ENCODE measurements at places on chromosomes 7 and 10.
A peak's percentile ranks its signal among the peaks of the same experiment; 100 is the strongest.

GRCh38 chr10:76554033-76554408 is 1083.6 kb downstream of the KCNMA1 start:
- DNase-seq = no peak

DNA sequence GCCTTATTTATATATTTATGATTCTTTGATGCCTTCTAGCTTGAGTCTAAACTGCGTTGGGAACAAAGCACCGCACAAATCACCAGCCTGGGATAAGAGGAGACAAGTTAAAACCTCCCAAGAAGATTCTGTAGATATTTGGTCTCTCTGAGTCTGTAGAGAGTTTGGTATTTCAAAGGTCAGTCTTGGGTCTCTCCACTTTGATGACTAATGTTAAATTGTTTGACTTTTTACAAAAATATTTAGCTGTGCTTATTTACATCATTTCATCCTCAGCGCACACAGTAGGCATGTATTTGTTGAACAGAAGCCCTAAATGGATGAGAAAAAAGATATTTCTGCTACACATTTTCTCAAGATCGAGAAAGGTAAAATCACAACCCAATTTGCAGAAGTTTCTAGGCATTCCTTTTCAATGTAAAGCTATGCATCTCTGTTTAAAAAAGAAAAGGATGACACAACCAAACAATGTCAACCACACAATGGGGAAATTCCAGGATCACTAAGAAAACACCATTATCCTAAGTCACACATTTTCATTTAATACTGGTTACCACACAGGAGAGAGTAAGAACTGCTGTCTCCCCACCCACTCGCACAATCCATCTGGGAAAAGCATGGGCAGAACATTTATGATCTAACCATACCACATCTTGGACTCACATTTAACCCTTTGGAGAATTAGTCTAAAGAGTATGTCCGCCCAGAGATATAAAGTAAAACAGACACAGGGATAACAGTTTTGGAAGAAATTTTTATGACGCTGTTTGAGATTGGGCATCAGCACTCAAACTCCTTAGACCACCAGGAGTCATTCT is 4.4 kb downstream of the CDK6 start:
- DNase-seq = peak; percentile 50

DNA sequence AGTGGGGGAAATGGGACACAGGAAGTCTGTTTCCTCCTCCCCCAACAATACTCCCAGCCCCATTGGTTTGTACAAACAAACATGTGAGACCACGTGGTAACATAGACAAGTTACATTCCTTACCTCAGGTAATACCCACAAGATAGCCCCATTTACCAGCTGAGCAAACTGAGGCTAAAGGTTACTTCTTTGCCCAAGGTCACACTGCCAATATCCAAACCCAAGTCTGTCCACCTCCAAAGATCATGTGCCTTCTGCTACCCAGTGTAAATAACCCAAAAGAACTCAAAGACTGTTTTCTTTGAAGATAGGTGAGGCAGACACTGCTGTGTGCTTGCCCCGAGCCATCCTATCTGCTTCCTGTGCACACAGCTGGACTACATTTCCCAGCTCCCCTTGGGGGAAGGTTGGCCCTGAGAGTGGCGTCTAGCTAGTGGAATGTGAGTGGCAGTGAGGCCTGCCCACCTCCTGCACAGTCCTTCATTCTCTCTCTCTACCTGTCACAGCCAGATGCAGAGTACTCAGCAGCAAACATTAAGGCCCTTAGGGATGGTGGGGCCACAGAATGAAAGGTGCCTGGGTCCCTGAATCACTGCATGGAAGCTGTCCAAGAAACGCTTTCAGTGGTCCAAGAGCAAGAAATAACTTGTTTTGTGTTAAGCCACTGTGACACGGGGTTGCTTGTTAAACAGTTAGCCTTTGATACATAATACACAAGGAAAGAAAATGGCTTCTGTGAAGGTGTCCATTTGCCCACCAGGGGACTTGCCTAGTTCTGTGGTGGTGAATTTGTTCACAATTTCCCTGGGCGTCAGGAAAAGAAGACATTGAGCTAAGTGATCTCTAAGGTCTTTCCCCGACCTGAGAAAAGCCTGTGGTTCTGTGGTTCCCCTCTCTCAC is 257.7 kb upstream of the NFE2L3 start:
- DNase-seq = no peak

- DNase-seq = no peak
These were observed 17.9 kb upstream of the EIF3B start for GRCh38 chr7:2336626-2337299.

GRCh38 chr7:108193594-108194498 is 63.7 kb upstream of the LAMB4 start:
- no peak for DNase-seq

- no peak for DNase-seq
These were observed 22.6 kb downstream of the SLIT1 start for GRCh38 chr10:97163181-97163580.

DNA sequence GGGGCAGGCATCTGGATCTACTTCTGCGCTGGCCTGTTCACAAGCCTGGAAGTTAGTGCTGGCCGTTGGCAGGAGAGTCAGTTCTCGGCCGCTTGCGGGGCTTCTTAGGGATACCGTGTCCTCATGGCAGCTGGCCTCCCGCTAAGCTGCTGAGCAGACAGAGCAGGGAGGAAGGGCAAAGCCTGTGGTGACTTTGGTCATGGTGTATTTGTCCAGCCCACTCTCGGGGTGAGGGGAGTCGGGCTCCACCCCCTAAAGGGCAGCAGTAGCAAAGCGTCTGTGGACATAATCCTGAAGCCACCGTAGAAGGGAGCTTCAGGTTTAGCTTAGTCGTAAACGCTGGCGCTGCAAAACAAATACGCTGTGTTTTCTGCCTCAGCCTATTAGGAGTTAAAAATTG is 12.2 kb downstream of the UBE3C start:
- DNase-seq = no peak

- no peak for DNase-seq
These were observed 118.5 kb upstream of the CHST15 start for GRCh38 chr10:124211921-124212320.

- DNase-seq = no peak
These were observed 7.4 kb downstream of the POLR1F start for GRCh38 chr7:19701471-19701870.

GRCh38 chr7:131173145-131173890 is 154.4 kb upstream of the MKLN1 start:
- no peak for DNase-seq

DNA sequence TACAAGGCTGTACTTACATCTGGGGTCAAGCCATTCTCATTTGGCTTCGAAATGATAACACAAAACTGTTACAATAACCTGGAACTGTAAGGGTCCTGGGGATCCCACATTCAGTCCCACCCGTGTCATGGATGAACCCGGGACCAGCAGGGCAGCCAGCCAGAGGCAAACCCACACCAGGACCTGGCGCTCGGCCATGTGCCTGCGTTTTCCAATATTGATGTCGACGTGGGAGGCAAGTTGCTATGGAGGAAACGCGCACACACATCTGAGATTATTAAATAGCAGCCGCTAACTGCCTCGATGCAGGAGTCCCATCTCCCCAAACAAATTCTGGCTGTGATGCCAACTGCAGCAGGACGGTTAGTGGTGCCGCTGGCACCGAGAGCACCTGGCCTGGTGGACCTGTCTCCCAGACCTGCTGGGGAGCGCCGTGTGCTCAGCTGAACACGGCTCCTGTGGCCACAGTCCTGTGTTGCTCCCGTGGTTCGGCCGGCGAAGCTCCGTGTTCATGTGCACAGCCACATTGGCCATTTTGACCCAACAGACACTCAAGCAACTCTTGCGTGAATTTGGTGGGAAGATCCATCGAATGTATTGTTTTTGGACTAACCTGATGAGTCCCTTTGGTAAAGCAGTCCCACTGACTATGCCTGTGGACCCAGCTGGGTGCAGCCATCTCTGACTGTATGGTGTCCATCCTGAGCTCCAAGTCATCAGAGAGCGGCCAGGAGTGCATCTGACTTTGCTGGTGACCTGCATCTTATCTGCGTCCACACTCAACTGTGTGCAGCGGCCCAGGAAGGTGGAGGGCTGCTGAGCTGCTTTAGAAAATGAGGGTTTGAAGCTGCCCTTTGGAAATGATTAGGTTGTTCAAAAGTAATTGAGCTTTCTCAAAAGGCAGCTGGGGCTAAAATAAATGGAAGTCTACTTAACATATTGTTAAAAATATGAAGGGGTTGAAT is 398.2 kb downstream of the DNAJB6 start:
- no peak for DNase-seq

DNA sequence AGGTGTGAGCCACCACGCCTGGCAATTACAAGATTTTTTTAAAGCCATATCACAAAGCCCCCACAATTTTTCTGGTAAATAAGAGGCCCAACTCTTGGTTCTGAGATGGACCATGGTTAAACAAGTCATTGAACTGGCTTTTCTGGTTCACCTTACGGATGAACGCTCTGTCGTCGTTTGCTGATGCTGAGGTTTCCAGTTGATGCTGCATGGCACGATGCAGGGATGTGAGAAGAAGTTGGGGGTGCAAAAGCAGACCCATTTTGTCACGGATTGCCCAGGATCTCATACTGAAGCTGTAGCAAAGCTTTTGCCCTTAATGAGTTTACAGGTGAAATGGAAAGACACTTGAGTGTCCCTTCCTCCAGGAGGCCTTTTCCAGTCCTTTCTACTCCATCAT is 2.0 kb upstream of the IL2RA start:
- no peak for DNase-seq

DNA sequence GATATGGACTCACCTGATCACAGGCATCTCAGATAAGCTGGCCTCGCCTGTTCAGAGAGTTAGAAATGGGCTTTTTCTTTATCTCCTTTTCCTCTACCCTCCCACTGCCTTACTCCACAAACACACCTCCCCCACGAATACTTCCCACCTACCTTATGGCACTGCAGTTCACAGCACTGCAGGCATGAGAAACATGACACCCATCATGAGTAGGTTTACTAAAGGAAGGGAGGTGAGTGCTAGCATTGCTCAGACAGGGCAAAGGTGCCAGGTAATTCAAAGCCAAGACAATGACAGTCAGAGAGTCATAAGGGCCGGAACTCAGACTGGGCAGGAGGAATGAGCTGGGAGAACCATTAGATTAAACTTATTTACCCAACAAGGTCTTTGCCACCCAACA is 220.6 kb downstream of the FAM107B start:
- DNase-seq = no peak

GRCh38 chr7:69722843-69723242 is 124.6 kb downstream of the AUTS2 start:
- DNase-seq = no peak

GRCh38 chr7:42880392-42880791 is 31.5 kb downstream of the C7orf25 start:
- no peak for DNase-seq

- DNase-seq = no peak
These were observed 33.7 kb upstream of the TMEM26 start for GRCh38 chr10:61486738-61487396.

GRCh38 chr10:5589011-5589660 is 64.4 kb downstream of the CALML3 start:
- no peak for DNase-seq

DNA sequence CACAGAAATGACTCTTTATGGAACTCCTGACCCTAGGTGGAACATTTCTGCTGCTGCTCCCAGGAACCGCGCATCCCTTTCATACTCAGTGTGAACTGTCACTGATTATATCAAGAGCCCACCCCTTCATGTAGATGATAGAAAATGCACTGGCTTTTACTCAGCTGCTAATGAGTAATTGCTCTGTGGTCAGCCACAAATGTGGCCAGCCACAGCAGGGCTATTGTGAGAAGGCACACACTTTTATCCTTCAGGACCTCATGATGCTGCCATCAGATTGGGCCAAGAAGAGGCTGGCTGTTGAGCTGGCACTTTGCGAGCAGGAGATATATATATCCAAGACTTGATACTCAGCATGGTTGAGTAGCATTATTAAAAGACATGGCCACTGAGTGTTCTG is 124.7 kb downstream of the CFAP58 start:
- no peak for DNase-seq

- DNase-seq = no peak
These were observed 2.4 kb downstream of the ABCC2 start for GRCh38 chr10:99784727-99785441.

DNA sequence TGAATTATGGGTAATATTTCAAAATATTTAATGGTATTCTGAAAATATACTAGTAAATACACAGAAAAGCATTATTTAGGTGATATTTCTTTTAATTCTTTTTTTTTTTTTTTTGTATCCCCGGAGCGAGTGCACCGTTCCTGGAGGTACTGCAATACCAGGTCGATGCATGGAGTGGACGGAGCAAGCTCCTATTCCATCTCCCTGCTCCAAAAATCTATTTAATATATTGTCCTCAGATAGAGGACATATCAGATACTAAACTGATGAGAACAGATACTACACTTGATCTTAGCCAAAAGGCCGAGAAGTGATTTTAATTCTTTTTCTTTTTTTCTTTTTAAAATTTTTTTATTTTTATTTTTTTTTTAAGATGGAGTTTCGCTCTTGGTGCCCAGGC is 10.8 kb downstream of the BTRC start:
- no peak for DNase-seq

GRCh38 chr10:34584164-34584563 is 230.9 kb downstream of the PARD3 start:
- DNase-seq = no peak

GRCh38 chr10:102120991-102121738 is 997 bp upstream of the LDB1 start:
- DNase-seq = no peak

- no peak for DNase-seq
These were observed 1.6 kb downstream of the PWWP2B start for GRCh38 chr10:132398566-132398991.

GRCh38 chr7:133676805-133677370 is 424.0 kb downstream of the EXOC4 start:
- DNase-seq = peak; percentile 16

GRCh38 chr10:82208726-82209125 is 333.7 kb downstream of the NRG3 start:
- DNase-seq = no peak

- no peak for DNase-seq
These were observed 79.6 kb downstream of the SVIL start for GRCh38 chr10:29555091-29555745.

Measured in kidney capillary endothelial cell (primary cell).